Dermis blood vessel endothelial cell (primary cell): ENCODE measurements at places on chromosomes 2 and 18. TPM values are rescaled to one million over a fixed set of nuclear protein-coding genes. Genes with fewer than 3 reads are reported as not detected.

DNA sequence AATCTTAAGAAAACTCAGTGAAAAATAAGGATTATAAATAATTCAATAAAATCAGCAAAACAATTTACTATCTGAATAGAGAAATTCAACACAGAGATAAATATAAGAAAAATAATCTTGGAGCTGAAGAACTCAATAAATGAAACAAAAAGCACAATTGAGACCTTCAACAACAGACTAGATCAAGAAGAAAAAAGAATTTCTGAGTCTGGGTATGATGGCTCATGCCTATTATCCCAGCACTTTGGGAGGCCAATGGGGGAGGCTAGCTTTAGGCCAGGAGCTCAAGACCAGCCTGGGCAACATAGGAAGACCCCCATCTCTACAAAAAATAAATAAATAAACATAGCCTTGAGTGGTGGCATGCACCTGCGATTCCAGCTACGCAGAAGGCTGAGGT lies 1295.7 kb upstream of the NRXN1 start:
- no peak for DNase-seq

GRCh38 chr18:43720041-43720440 lies 442.8 kb upstream of the SYT4 start:
- DNase-seq, result no peak

GRCh38 chr2:230956827-230957755 lies 32.0 kb upstream of the GPR55 start:
- peak; percentile 14 for DNase-seq

DNA sequence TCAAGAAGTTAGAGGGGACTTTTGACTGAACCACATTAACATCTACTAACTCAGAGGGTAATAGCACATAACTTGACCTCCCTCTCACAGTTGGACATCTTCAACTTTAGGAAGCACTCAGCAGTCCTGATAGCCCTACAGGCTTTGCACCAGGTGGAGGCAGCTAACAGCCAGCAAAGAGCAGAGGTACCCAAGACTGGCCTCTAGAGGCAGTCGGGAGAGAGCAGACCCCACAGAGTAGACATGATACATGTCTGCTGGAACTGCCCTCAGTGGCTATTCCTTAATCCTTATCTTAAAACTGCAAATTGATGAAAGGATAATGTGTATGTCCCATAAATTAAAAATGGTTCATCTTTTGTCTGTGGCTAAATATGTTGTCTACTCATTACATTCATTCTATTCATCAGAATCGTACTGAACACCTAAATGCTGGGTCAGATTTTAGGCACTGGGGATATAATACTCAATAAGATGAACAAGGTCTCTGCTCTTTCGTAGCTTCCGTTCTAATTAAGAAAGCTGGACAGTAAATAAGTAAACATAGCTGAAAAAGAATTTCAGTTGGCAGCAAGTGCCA lies 49.8 kb downstream of the CAB39 start:
- DNase-seq, result peak; percentile 65

DNA sequence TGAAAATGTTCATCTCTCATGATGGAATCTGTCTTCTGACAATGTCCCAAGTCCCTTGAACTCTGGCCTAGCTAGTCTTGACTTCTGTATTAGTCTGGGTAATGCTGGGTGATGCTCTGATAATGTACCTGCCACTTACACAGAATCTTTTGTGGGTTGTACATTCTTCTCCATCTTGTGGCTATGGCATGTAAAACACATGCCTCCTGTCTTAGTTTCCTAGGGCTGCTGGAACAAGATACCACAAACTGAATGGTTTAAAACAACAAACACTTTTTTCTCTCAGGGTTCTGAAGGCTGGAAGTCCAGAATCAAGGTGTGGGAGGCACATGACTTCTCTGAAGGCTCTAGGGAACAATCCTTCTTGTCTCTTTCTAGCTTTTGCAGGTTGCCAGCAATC lies 57.1 kb downstream of the RAPGEF4 start:
- no peak for DNase-seq

DNA sequence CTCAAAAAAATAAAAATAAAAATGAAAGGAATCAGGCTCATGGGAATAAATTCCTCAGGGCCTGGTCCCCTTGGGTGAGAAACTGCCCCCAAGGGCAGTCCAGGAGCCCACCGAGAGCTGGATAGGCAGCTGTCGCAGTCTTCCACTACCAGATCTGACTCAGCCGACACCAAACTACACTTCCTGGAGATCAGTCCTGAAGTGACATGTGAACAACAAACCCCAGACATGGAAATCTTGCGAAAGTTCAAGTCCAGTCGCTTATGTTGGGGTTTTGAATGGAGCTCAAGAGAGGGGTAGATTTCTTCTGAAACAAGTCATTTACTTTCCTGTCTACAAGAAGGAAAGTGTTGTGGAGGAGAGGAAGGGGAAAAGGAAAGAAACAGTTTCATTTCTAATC lies 12.9 kb downstream of the ADCY3 start:
- DNase-seq, result peak; percentile 17

- DNase-seq, result peak; percentile 50
These were observed 39.4 kb upstream of the RND3 start for GRCh38 chr2:150526827-150527226.

GRCh38 chr2:199851883-199852282 lies 891 bp upstream of the FTCDNL1 start:
- no peak for DNase-seq

KCNG3 gene
- total RNA-seq, result not detected in 2 replicates
